CD8-positive, alpha-beta T cell (primary cell): ENCODE measurements at places on chromosomes 16 and 17.

DNA sequence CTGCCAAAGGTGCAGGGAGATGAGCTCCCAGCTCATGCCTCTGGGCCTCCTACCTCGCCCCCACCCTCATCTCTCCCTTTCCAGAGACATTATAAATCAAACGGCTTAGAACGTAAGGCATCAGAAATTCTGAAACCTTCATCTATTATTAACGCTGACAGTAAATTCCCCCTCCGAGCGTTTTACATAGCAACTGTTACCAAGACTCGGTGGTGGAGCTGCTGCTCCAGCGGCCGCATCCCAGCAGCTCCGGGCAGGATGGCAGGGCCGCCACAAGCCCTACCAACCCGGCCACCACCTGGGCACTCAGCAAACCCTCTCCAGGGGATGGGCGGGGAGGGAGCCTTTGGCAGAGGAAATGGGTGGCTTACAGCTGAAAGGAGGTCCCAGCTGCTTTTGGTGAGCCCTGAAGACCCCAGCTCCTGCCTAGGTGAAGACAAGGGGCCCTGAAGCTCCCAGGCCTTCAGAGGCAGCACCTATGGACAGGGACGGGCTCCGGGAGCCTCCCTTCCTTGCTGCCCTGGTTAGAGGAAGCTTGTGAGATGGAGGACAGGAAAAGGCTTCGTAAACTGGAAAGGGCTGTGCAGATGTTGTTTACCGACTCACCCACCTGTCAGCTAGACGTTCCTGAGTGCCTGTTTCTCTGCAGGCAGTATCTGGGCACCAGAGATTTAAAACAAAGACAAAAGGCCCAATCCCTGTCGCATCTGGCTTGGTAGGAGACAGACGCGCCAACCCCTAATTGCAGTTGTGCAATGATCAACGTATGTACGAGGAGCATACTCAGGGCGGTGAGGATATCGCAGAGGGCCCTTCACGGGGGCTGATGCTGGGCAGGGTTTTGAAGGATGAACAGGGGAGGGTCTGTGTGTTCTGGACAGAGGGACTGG lies 76.9 kb downstream of the RAI1 start:
- DNase-seq: peak; percentile 52

DNA sequence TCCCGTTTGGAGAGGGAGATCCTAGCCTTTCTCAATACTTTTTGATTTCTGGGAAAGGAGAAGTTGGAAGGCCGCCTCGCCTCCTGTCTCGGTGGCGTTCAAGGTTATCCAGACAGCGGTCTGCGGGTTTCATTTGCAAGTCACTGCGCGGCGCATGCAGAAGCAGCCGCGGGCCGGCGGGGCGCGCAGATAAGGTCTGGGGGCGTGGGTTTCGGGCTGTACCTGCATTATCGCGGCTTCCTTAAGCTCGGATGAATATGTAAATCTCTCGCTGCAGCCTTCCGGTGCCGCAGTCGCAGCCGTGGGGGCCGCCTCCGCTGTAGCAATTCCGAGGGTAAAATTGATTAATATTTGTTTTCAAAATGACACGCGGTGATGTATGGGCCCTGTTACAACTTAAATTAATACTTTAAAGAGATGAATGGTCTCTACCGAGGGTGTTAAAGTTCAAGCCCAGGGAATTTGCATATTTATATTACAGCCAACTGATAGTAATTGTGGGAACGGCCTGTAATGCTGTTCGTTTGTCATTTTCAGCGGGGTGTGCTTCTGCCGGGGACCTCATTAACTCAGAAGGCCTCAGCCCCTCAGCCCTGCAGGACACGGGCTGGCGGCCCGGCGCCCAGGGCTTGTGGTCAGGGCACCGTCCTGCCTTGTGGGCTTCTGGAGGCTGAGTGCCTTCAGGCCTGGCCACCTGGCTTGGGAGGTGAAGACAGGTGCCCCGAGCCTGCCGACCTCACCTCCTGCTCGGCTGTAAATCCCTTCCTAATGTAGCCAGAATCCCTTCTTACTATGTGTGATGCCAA lies 99.4 kb downstream of the CYLD start:
- peak; percentile 8 for DNase-seq

GRCh38 chr17:66643815-66644710 lies 190.9 kb upstream of the CACNG5 start:
- DNase-seq: no peak

DNA sequence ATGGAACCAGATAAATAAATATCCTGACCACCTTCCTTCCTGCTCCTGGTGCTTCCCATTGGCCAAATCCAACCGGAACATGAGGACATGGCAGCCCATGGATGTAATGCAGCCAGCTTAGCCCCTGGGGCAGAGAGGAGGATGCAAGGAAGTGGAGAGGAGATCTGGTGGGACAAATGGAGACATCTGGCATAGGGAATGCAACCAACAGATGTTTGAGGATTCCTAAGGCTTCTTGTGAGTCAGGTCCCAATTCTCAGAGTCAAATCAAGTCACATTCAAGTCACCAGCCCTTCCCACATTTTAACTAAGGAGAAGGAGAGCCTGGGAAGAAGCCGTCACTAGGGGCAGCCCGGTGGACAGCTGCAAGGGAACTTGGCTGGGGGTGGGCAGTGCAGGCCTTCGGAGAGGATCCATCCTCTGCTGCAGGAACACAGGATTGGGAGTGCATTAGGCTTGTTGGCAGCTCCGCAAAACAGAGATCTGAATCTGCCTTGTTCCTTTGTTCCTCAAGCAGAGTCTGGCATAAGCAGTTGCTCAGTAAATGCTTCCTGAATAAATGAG lies 62.8 kb upstream of the HS3ST2 start:
- DNase-seq: no peak

- DNase-seq: no peak
Observed at GRCh38 chr17:41928693-41929251, 1.6 kb upstream of the ODAD4 start.

DNA sequence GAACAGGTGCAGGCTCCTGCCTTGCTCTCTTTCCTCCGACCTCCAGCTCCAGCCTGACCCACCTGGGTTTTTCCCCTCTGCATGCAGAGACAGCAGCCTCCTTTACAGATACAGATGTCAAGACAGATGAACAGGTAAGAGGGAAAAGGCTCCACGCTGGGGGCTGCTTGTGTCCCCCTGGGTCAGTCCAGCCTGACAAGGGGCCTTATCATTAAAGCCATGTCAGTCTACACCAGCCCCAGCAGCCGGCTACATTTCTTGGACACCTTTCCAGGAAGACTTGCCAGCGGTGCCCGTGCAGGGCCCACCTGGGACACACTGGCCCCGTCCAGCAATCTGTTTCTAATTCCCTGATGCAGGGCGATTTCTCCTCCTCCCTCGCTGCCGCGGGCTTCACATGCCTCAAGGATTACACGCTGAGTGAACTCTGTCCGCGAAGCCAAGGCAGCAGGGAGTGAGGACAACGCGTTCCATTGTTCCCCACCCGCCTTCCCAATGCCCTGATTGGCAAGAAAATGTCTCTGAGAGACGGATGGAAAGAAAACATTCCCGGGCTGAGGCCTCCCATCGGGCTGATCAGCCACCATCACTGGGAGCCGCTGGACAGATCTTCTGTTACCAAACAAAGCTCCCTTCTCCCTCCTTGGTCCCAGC lies 184.7 kb downstream of the C16orf95 start:
- no peak for DNase-seq

GRCh38 chr16:52573365-52574299 lies 26.7 kb upstream of the TOX3 start:
- DNase-seq: no peak

DNA sequence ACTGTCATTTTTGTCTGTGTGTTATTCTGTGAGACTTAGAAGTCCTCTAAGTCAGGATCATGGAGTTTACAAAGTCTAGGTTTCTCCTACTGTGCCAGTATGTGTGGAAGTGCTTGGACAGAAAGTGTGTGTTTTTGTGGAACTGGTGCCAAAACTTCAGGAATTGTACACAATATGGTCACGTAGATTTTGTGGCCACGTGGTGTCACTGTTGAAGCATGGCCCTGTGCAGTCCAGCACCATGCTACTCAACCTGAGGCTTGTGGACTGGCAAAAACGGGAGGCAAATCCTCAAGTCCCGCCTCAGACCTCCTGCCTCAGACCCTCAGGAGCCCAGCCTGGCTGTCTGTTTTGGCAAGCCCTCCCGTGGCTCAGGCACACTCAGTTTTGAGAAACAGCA lies 16.7 kb upstream of the ALKBH5 start:
- no peak for DNase-seq

DNA sequence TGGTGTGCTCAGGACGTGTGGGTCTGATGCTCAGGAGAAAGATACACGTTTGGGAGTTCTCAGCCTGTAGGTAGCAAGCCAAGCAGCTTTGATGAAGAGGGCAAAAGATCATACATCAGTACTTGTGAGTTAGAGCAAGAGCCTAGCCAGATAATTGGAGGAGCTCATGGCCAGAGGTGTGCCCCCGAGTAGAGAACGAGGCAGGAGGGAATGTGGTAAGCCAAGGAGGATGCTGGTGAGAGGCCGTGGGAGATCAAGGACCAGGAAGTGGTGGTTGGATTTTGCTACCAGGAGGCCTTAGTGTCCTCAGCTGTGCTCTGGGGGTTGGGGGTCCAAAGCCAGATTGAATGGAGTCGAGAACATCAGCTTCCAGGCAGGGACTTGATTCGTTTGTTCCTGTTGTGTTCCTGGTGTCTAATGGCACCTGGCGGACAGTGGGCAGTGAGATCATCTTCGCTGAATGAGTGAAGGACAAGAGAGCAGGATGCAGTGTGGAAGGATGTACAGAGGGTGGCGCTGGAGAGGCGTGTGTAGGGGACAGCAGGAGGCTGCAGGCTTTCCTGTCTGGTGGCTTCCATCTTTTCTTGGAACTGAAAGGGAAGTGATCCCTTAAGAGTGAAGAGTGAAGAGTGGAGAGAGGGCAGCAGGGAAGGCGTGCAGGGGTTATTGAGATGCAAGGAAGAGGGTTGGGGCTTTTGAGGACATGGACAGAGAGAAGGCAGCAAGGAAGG lies 11.6 kb downstream of the FBXL19 start:
- DNase-seq: no peak

DNA sequence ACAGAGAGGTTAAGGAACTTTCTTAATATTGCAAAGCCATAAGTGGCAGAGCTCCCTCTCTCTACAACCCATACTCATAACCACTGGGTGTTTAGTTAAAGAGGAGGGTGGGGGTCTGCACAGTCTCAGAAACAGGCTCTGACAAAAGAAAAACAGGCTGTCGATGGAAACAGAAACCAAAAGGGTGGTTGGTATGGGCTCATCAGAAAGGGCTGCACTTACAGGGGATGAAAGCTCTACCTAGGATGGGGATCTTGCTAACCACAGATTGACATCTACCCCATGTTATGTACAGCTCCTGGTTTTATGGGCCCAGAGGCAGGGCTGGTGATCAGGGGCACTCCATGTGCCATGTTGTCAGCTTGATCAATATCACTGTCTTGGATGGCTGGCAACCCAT lies 111.4 kb downstream of the CYLD start:
- no peak for DNase-seq

DNA sequence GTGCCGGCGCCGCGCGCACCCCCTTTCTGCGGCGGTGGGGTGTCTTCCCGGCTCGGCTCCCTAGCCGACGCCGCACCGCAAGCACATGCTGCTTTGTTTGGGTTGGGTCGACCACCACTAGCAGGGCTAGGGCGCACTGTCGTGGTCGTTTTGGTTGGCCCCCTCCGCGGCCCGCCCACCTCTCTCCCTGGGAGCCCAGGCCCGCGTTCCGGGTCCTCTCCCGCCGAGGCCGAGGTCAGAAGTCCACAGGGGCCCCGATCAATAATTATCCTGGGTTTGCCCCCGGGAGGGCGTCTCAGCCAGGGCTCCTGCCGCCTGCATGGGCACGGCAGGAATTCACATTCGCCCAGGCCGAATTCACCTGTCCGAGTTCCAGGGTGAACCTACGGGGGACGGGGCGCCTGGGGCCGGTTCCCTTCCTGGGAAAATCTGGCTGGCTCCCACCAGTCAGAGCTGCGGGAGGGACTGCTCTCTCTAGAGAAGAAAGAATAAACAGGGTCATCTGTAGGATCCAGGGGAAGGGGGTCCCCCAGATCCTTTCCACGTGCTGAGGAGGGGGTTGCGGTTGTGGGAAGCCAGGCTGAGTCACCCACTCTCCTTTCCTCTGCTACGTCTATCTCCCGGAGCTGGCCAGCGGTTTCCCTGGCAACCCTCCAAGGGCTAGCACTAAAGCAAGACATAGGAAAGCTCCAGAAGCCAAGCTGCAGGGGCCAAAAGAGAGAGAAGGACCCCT lies 584 bp upstream of the STAT5B start:
- DNase-seq: peak; percentile 16

DNA sequence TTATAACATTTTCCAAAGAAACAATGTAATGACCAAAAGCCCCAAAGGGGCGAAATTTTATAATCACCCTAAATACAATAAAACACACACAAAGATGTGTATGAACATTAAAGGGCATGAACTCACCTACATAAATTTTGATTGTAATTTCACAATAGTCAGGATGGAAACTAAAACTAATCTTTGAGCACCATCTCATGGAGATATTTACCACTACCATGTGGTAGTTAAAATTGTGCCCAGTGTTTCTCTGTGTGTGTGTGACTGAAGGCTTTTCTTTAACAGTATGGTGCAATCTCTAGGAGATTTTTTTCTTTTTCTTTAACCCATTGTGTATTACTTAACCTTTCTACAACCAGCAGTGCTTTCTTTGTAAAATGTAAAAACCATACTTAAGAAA lies 19.7 kb upstream of the MEIOC start:
- DNase-seq: no peak

- DNase-seq: peak; percentile 81
Observed at GRCh38 chr17:74457146-74457819, 9.2 kb upstream of the CD300A start.

DNA sequence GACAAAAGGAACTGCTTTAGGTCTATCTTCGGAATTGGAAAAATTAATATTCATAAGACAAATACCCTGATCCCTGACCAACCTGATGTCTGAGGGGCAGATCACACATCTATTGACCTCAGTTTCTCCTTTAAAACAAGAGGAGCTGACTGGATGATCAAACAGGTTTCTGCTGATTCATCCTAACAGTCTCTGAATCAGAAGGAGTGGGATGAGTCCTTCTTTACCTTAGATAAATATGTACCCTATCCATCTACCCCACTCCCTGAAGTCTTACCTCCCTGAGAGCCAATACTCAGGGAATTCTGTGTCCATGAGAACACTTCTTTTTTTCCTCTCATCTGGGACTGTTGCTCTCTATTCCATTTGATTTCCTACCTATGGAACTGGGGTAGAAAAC lies 80.3 kb upstream of the CRHR1 start:
- no peak for DNase-seq

DNA sequence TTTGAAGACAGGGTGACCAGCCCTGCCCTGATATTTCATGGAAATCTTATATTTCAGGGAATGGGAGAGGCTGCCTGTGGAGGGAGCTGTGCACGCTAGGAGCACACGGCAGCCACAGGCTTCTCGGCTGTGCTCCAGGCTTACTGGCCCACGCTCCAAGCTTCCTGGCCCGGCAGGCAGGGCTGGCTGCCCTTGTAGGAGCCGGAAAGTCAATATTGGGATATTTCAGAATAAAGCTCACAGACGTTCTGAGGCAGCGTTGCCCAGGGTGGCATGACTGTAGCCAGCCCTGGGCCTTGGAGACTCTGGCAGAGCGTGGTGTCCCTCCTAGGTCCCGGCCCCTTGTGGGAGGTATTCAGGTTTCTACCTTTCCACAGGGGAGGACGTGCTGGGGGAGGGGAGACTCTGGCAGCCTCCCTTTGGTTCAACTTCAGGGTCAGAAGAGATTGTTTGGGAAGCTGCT lies 95.6 kb downstream of the NPIPB11 start:
- no peak for DNase-seq
